ENCODE measurements at places on chromosomes 3 and 15.

GRCh38 chr3:57992452-57993213, 15.6 kb upstream of the FLNB start:
- no peak for DNase-seq

- no peak for DNase-seq
Observed at GRCh38 chr15:73936181-73936580, 9.9 kb downstream of the LOXL1 start.

- DNase-seq = no peak
Observed at GRCh38 chr3:190618330-190619030, 104.6 kb downstream of the IL1RAP start.

- DNase-seq = no peak
Observed at GRCh38 chr3:38985981-38986380, 65.8 kb downstream of the SCN11A start.

- DNase-seq = peak; percentile 59
Observed at GRCh38 chr3:66407611-66408218, 93.1 kb downstream of the LRIG1 start.

DNA sequence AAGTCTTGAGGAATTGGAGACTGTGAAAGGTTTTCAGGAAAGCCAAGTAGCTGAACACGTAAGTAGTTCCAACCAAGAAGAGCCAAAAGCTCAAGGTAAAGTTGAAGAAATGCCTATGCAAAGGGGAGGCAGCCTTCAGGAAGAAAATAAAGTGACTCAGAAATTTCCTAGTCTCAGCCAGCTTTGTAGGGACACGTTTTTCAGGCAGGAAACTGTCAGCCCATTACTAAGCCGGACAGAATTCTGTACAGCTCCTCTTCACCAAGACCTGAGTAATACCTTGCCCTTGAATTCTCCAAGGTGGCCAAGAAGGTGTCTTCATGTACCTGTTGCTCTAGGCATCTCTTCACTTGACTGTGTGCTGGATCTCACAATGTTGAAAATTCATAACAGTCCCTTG, 48.6 kb downstream of the CDAN1 start:
- DNase-seq = no peak

GRCh38 chr15:90376789-90377188, 11.3 kb upstream of the IQGAP1 start:
- DNase-seq = peak; percentile 33

- no peak for DNase-seq
Observed at GRCh38 chr3:156818890-156819289, 7.3 kb upstream of the LEKR1 start.

- no peak for DNase-seq
Observed at GRCh38 chr15:62758952-62759349, 283.6 kb upstream of the TPM1 start.

DNA sequence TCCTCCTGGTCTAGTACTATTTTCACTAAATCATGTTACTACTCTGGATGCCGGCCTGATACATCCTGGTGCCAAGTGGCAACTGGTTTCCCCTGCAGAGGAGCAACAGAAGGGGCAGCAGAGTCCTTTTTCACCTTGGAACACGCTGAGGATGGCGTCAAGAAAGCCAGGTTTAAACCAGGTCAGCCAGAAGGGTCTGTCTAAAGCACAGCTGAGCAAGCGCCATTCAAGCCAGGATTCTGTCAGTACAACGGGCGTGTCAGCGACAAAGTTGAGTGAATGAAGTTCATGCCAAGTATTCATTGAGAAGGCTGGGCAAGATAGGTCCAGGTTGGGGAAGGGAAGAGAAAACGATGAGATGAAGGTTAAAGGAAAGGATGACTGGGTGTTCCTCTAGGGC, 88.2 kb downstream of the FBN1 start:
- no peak for DNase-seq

GRCh38 chr15:79849789-79850188, 47.0 kb downstream of the MTHFS start:
- DNase-seq = no peak

DNA sequence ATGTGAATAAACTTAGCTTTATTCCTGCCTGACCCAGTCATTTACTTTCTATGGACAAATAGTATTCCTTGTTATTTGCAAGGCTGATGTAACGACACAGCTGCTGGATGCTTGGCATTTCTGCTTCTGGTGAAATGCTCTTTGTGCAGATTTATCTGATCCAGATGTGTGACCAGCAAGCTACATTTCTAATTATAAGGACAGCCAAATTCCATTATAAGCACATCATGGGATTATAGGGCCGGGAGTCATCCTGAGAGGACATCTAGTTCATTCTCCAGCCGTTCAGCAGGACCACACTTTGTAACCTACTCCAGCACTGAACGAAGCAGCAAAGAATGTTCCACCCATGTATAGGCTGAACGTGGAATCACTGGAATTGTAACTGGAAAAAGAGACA, 42.9 kb downstream of the FNDC3B start:
- DNase-seq = no peak

GRCh38 chr3:117193390-117193789, 483.8 kb downstream of the TUSC7 start:
- no peak for DNase-seq

DNA sequence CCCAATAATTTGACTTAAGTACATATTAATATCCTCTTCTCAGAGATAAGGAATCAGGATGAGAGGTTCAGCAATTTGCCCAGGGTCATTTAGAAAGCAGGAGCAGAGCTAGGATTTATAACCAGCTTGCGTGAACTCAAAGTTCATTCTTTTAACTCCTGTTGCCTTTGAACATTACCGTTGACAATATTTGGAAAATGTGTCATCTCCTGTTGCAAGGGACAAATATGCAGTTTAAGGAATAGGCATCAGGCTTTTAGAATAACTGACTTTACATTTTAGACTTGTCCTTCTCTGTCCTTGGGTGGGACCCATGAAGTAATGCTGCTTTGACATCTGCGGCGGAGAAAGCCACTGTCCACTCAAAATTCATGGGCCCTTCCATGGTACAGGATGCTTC, 252.2 kb upstream of the RGMA start:
- no peak for DNase-seq

- DNase-seq = no peak
Observed at GRCh38 chr15:88002706-88003105, 253.8 kb downstream of the NTRK3 start.

DNA sequence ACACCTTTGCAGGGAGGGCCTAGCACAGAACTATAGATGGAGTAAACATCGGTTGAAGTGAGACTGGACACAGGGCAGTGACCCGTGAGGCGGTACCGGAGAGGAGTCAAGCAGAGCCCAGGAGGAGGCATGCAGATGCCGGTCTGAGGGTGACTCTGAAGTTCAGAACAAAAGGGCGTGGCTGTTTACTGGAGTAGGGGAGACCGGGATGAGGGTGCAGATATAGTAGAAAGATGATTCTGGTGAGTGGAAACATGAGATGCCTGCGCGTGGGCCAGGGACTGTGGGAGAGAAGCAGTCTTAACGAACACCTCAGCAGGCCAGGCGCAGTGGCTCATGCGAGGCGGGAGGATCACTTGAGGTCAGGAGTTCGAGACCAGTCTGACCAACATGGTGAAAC, 113.1 kb downstream of the NSMCE3 start:
- DNase-seq = no peak

DNA sequence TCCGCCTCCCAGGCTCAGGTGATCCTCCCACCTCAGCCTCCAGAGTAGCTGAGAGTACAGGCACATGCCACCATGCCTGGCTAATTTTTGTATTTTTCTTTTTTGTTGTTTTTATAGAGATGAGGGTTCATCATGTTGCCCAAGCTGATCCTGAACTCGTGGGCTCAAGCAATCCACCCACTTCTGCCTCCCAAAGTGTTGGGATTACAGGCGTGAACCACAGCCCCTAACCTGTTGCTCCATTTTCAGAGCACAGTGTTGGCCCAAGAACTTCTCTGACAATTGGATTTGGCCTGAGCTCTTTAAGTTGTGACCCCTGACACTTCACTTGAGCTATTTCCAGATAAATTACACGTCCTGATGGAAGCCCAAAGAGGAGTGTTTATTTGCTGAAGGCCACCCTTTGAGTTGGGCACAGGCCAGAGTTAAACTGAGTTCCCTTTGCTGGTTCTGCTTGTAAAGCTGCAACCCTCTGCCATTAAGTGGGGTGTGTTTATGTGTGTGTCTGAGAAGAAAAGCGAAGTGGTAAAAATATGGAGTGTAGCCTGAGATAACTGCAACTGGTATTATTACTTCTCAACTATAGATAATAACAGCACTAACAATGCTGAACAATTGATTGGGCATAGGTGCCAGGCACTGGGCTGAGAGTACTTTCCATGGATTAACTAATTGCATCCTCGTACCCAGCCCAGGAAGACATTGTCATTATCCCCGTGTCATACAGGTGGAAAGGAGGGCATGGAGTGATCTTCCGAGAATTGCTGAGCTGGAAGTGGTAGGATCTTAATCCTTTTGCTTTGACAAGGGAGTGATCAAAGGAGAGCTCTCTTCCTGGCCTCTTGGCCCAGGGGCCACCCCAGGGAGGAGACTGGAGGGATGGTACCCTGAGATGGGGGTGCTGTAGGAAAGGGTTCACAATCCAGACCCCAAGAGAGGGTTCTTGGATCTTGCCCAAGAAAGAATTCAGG, 91.5 kb upstream of the PROK2 start:
- DNase-seq = no peak

DNA sequence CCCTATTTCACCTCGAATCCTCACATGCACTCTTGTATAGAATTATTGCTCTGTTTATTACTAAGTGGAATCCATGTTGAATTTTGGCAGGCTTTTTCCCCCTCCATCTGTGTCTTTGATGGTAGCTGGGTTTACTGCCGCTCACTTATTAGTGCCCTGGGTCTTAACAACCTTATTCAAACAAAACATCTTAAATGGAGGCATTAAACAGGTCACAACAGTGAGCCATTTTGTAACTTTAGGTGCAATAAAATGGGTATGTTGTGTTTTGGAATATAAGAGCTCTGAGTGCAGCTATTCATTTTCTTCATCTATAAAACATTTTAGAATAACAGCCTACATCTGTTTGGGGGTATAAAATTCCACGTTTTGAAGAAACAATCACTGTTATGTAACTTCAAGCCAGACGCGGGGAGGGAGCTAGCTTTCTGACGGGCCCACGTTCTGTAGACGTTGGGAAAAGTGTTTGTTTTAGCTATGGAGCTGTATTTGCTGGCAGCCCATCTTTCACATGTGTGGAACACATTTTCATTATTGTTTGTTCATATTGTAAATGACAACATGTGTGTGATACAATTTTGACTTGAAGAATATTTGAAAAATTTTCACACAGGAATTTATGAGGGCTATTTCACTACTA, 122.0 kb downstream of the SLC25A26 start:
- no peak for DNase-seq

- DNase-seq = no peak
Observed at GRCh38 chr15:39835550-39835949, 52.9 kb upstream of the FSIP1 start.

DNA sequence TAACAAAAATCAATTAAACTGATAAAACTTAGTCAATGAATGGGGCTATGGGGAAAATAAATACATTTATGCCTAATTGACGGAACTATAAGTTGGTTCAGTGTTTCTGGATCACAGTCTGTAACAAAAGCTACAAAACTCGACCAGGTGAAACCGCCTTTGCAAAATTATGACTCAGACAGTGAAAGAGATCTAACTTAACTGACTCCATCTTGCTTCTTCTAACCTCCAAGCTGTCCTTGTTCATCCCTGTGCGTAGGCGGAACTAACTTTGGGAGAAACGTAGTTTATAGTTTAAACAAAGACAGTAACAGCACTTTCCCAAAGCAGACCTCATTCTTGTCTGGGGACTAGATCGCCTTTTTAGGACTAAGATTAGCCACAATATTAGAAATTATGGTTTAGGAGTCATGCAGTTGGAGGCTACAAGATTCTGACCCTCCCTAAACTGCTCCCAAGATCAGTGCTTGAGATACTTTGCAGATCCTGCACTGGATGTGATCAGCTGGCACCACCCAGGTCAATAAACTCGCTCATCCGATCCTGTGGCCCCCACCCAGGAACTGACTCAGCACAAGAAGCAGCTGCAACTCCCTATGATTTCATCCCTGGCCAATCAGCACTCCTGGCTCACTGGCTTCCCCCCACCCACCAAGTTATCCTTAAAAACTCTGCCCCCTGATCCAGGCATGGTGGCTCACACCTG, 7.2 kb upstream of the MFGE8 start:
- DNase-seq = no peak

GRCh38 chr3:20008646-20009045, 3.4 kb downstream of the PP2D1 start:
- no peak for DNase-seq

DNA sequence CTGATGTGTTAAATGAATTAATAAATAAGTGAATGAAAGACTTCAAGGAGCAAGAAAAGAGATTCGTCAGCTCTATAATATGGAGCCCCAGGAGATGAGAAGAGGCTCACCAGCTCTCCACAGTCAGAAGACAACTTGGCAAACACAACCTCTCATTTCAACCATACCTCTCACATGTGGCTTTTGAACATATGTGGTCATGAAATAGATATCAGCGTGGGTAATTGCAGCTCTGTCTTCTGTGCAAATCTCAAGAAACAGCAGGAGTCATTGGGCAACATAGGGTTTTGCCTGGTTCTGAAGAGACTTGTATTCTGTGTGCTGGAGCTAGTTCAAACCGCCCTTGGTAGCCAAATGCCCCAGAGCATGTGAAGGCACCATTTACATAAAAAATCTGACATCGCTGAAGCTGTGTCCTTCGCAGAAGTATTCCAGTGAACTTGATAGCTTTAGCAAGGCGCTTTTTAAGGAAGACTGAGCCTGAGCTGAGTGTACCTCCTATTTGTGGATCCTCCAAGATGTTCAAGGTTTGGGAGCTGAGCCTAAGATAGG, 8.4 kb downstream of the CX3CR1 start:
- DNase-seq = no peak
